ENCODE measurements at places on chromosomes 5 and 9. TPM values are rescaled to one million over a fixed set of nuclear protein-coding genes. Genes with fewer than 3 reads are reported as not detected.

DNA sequence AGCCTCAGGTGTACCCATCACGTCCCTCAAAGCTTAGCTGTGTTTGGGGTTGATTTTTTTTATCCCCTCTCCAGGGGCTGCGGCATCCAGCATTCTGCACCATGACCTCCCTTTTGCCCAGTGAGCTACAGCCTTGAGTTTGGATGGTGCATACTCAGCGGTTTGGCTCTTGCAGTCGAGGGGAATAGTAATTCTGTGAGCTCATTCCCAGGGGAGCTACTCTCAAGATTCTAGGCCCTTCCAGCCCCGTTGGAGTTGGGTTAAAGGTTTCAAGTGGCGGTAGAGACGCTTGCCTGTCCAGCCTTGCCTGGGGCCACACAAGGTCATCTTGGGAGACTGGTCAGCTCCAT is 102.2 kb upstream of the SPRY4 start:
- no peak overlapping the region for H3K27ac ChIP-seq
- H3K27me3 ChIP-seq = no peaks in the 10 kb centered on the region
- peaks cover 14% of the 10 kb centered on the region for H3K36me3 ChIP-seq
- DNase-seq = no peak
- peaks cover 10% of the 10 kb centered on the region for H3K4me1 ChIP-seq

- no peaks in the 10 kb centered on the region for H3K4me1 ChIP-seq
- no peak overlapping the region for H3K27ac ChIP-seq
- DNase-seq = no peak
- no peaks in the 10 kb centered on the region for H3K36me3 ChIP-seq
- H3K27me3 ChIP-seq = peaks cover 36% of the 10 kb centered on the region
These were observed 352.1 kb upstream of the KIF2A start for GRCh38 chr5:61953913-61954312.

PRDM9 gene
- not detected for total RNA-seq

- H3K4me3 ChIP-seq = no peak overlapping the region
- no peak overlapping the region for H3K27ac ChIP-seq
- no peaks in the 10 kb centered on the region for H3K27me3 ChIP-seq
- peaks cover 11% of the 10 kb centered on the region for H3K4me1 ChIP-seq
These were observed 4.2 kb downstream of the DOCK2 start for GRCh38 chr5:169641253-169641652.

GRCh38 chr9:128160603-128160987 is 530 bp downstream of the BBLN start:
- peak; percentile 34 for DNase-seq
- no peaks in the 10 kb centered on the region for H3K27me3 ChIP-seq
- H3K27ac ChIP-seq = no peak overlapping the region

DNA sequence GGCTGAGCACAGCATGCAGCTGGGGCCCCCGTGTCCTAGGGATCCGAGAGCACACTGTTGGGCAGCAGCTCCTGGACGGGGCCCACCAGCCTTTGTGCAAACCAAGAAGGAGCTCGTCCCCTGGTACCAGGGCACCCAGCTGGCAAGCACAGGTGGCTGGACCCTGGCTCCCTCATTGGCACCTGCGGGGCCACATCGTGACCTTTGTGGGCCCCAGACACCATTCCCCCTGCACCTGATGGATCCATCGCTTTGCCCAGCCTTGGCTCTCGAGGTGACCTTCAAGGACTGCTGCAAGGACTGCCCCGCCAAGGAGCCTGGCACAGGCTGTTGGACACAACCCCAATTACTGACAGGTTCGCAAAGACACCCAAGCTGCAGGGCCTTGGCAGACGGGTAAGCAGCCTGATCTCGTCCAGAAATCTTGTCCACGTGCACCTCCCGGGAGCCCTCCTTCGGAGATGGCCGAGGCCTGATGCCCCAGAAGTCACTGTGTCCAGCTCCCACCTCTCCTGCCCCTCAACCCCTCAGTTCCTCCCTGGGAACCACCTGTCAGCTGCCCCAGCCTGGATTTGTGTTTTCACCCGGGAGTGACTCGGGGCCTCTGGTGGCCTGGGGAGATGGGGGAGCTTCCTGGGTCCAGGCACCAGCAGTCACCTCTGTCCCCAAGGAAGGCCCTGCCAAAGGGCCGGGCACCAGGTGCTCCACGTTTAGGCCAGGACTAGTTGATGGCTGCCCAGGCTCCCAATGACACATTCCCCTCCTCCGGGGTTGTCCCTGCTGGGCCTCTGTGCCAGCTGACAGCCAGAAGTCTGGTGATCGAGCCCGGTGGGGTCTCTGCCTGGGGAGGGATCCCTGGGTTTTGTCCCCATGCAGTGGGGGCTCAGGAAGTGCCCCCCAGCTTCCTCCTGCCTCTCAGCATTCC is 137.1 kb upstream of the PPP1R26 start:
- peaks cover 98% of the 10 kb centered on the region for H3K27me3 ChIP-seq
- no peaks in the 10 kb centered on the region for H3K4me1 ChIP-seq
- no peak for DNase-seq

FUT7 gene
- not detected for total RNA-seq

DNA sequence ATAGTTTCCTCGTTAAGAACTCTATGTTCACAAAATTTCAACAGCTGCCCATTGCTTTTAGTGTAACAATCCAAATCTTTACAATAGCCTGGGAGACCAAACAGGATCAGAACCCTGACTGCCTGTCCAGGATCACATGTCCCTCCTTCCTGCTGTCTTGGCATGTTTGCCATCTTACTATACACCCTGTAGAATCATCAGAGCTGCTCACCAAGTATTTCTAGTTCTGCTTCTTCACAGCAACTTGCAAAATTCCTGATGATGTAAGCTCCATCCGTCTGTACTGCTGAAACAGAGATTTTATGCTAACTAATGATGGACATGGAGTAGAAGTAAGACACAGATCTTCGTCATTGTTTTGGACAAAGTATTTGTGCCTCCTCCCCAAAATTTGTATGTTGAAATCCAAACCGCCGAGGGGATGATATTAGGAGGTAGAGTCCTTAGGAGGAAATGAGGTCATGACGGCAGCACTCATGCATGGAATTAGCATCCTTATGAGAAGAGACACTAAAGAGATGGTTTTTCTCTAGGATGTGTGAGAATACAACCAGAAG is 464.9 kb upstream of the BRINP1 start:
- H3K27ac ChIP-seq = no peak overlapping the region
- peak; percentile 43 for DNase-seq
- H3K4me1 ChIP-seq = no peaks in the 10 kb centered on the region
- H3K27me3 ChIP-seq = no peaks in the 10 kb centered on the region

DNLZ gene
- total RNA-seq = 19.1 TPM

C5orf46 gene
- total RNA-seq = 1.0 TPM

BARHL1 gene
- not detected for total RNA-seq

GRCh38 chr9:26579056-26579455 is 313.5 kb downstream of the CAAP1 start:
- DNase-seq = no peak
- H3K27me3 ChIP-seq = no peaks in the 10 kb centered on the region
- no peak overlapping the region for H3K27ac ChIP-seq
- no peak overlapping the region for H3K4me3 ChIP-seq
- H3K36me3 ChIP-seq = no peaks in the 10 kb centered on the region

GRCh38 chr9:126788634-126789349 is 16.0 kb upstream of the ZBTB43 start:
- H3K27me3 ChIP-seq = no peaks in the 10 kb centered on the region
- peak overlapping the region; percentile 39 for H3K27ac ChIP-seq
- DNase-seq = peak; percentile 37
- H3K36me3 ChIP-seq = no peaks in the 10 kb centered on the region

DNA sequence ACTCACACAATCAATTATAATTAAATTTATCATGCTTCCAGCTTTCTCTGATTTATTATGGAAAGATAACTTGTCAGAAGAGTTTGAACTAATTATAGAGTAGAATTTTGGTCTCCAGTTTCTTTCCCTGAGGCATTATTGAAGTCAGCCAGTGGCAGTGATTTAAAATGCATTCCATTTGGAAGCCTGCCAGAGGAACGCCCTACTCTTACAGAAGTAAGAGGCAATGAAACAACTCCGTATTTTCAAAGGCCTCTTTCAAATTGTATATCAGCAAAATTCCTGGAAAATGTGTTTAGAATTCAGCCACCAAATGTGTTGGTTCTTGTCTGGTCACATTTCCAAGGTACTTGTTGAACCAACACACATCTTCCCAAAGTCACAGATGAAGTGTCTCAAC is 640.9 kb downstream of the SEMA5A start:
- peaks cover 20% of the 10 kb centered on the region for H3K4me1 ChIP-seq
- H3K27ac ChIP-seq = no peak overlapping the region
- H3K4me3 ChIP-seq = no peak overlapping the region
- H3K27me3 ChIP-seq = no peaks in the 10 kb centered on the region

- H3K4me1 ChIP-seq = no peaks in the 10 kb centered on the region
- no peak for DNase-seq
These were observed 48.9 kb downstream of the VAV2 start for GRCh38 chr9:133943036-133943780.

DNA sequence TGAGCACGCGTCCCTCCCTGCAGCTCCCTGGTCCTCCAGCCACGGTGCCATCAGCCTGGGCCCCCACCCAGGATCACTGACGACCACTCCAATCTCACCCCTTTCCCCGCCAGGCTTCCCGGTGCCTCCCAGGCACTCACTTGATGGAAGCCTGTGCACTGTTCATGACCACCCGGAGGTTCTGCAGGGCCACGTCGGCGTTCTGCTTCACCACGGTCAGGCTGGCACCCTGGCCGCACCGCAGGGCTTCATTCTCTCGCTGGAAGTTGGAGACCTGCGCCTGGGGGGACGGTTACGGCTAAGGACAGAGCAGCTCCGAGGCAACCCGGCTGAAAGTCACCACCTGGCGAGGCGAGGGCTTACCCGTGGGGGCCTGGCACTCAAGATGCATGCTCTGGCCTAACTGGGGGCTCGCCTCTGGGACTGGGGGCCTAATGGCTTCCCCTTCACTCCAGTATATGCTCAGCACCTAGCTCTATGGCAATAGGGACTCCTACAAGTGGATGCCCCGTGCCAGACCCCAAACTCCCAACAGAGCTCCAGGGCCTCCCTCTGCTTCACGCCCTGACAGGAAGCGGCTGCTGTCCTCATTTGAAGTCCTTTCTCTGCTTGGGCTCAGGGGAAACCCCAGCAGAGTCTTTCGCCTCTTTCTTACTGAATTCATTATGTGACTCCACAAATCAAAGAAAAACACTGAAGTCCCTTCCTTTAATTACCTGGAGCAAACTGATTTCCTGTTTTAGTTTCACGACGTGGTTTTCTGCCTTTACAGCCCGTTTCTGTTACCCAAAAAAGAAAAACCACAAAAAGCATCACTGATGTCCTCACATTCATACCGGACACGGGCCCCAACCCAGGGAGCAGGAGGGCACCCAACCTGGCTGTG is 4.2 kb upstream of the SNAPC4 start:
- H3K4me1 ChIP-seq = peaks cover 11% of the 10 kb centered on the region
- H3K27me3 ChIP-seq = no peaks in the 10 kb centered on the region
- peaks cover 9% of the 10 kb centered on the region for H3K36me3 ChIP-seq
- no peak overlapping the region for H3K4me3 ChIP-seq

GRCh38 chr9:135009794-135010585 is 77.5 kb upstream of the OLFM1 start:
- no peak overlapping the region for H3K4me3 ChIP-seq
- no peaks in the 10 kb centered on the region for H3K4me1 ChIP-seq
- DNase-seq = no peak
- no peaks in the 10 kb centered on the region for H3K36me3 ChIP-seq
- H3K27me3 ChIP-seq = peaks cover 86% of the 10 kb centered on the region

BHMT2 gene
- not detected for total RNA-seq

DNA sequence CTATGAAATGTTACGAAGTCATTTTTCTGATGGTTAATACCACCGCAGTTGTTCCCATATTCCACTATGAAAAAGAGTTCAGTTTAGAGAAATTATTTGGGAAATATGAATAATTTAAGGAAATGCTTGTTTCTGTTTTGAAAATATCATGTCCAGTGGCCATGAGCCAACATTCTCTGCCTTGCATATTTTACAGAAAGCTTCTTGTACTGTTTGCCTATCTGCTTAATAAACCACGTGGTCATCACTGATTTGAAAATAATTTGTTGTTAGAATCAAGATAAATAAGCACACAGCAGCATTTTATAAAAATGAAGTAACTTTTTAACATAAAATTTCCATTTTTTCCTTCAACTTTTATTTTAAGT is 381.5 kb upstream of the CDH18 start:
- no peak for DNase-seq
- H3K4me3 ChIP-seq = no peak overlapping the region
- no peaks in the 10 kb centered on the region for H3K36me3 ChIP-seq
- H3K27ac ChIP-seq = no peak overlapping the region
- no peaks in the 10 kb centered on the region for H3K27me3 ChIP-seq
- no peaks in the 10 kb centered on the region for H3K4me1 ChIP-seq

DNA sequence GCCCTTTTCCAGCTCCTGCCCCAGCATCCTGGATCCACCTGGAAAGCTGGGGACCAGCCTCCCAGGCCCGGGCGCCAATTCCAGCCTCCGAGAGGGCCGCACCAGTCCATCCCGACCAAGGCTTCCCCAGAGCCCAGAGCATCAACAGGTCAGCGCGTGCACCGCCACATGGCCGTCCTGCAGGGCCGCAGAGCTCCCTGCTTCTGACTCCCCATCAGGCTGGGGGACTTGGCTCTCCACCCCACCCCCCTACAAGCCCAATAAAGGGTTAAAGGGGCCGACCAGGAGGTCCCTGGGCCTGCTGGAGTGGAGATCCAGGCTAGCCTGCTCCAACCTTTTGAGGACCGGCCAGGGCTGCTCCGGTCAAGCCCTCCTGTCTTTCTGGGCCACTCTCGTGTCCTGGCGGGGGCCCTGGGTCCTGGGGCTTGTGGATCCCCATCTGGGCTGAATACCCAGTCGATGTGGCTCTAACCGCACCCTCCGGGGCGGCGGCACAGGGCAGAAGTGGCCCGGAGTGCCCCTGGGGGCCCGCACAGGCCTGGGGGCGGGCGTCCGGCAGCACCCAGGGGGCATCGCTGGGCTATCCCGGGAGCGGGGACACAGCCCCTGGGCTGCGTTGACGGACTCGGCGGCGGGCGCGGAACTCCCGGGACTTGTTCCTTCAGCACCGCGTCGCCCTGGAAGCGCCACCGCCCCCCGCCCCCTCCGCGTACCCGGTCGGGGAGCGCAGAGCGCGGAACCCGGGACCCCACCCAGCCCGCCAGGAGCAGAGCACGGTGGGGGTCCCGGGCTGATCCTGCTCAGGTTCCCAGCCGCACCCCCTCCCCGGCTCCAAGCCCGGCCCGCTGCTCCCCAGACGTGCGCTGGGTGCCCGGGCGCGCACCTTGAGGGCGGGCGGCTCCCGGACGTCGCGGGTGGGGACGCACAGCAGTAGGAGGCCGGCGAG is 590 bp downstream of the ENTPD2 start:
- H3K27ac ChIP-seq = no peak overlapping the region
- H3K4me3 ChIP-seq = peak overlapping the region; percentile 62
- no peaks in the 10 kb centered on the region for H3K4me1 ChIP-seq
- H3K36me3 ChIP-seq = no peaks in the 10 kb centered on the region

DNA sequence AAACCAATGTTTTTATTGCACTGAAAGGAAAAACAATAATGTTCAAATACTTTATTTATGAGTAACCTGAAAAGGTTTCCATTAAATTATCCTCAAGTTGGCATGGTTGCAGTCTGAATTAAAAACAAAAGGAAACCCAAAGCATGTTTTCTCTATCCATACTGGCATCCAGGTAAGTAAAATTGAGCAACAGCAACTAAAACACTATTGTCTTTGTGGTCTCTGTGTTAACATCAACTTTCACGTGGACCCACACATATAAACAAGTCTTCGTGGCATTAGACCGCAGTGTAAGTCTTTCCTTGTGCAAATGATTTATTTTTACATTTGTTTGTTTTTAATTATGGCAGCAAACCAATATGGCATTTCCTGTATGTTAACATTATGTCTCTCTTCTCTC is 757.6 kb downstream of the SEMA5A start:
- 0 out of 2 replicates have a peak, but pooled peaks cover 11% of the 10 kb centered on the region for H3K27me3 ChIP-seq
- DNase-seq = no peak
- no peak overlapping the region for H3K27ac ChIP-seq
- no peaks in the 10 kb centered on the region for H3K36me3 ChIP-seq
- no peaks in the 10 kb centered on the region for H3K4me1 ChIP-seq
